ENCODE measurements at places on chromosomes 11 and 22.

DNA sequence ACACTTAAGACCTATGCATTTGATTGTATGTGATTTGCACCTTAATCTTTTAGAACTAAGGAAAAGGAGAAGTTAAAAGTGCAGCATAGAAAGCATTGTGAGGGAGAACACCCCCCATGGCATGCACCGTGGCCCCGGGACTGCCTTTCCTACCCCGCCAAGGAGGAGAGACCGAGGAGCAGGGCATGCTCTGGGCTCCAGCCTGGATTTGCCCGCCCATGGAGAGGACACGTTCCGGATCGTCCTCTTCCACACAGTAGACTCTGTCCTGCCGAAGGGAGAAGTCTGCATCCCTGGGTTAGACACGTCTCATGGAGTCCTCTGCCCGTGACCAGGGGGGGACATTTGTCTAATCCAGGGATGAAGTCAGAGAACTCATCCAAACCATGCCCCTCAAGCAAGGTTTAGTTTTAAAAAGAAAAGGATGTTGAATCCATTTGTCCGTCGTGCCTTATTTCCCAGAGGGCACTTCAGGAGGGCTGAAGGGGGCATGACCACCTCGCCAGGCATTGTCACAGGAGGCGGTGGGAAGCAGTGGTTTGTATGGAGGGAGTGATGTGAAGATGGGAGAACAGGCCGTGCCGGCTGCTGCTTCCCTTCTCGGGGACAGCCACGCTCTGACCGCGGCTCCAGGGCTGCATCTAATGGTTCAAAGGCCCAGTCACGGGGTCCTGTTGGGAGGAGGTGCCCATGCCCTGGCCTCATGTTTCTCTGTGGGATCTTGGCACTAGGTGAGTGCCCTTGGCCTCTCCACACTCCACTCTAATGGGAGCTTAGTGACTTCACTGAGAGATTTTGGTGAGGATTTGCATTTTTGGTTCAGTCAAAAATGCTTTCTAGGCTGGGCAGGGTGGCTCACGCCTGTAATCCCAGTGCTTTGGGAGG, 66.2 kb upstream of the GAL start:
- no peak for DNase-seq

DNA sequence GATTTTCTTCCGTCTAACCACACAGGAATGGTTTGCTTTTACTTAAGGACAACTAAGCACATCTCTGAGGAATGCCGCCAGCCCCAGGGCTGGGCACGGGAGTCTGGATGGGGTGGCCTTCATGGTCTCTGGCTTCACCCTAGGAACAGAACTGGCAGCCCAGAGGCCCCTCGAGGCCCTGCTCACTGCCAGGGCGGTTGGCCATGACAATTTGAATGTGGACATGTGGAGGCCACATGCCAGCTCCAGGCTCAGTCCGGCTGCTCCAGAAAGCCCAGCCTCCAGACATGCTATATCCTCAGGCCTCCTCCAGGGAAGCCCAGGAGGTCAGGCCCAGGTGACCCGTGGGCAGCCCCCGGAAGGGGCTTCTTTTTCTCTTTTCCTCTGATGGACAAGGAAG, 84.0 kb upstream of the FGF3 start:
- DNase-seq, result no peak

DNA sequence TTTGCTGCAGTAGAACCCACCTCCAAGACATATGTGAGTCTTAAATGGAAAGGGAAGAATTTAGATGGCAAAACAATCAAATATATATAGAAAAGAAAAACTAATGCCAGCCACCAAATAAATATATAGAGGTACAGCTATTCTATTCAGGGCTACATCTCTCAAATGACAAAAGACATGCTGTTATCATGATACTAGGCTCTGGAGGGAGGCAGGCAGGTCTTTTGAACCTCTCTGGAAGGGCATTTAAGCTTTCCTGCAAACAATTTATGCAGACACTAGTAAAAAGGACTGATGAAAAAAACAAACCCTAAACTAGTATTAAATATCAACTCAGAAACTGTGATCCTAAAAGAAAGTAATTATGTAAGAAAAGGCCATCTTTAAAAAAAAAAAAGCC, 24.4 kb downstream of the UEVLD start:
- DNase-seq, result no peak

DNA sequence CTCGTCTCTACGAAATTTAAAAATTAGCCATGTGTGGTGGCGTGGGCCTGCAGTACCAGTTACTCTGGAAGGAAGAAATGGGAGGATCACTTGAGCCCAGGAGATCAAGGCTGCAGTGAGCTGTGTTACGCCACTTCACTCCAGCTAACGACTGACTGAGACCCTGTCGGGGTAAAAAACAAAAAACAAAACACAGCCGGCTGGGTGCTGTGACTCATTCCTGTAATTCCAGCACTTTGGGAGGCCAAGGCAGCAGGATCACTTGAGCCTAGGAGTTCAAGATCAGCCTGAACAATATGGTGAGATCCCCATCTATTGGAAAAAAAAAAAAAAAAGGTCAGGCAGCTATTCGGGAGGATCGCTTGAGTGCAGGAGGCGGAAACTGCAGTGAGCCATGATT, 2.4 kb downstream of the PAFAH1B2 start:
- no peak for DNase-seq

- DNase-seq, result no peak
Measured at GRCh38 chr22:48881326-48881980, 946.2 kb downstream of the BRD1 start.

DNA sequence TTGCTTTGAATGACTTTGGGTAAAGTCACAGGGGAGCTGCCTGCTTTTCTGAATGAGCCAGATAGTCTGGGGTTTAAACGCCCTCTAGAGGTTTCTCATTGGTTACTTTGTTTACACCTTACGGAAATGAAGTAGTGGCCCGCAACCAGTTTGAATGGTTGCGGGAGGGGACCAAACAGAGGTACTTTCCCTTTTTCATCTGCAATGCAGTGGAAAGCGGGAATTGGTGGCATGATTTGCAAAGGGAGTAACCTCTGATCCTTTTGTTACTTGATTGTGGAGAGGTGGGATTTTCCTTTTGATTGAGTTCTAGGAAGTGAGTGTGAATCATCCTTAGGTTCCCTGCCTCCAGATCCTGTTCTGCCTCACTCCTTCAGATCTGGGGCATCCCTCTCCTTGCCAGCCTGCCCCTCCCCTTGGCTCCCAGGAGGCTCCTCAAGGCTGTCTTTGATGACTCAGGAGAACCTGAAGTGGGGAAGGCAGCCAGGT, 15.9 kb upstream of the GLYATL1 start:
- DNase-seq, result peak; percentile 14

DNA sequence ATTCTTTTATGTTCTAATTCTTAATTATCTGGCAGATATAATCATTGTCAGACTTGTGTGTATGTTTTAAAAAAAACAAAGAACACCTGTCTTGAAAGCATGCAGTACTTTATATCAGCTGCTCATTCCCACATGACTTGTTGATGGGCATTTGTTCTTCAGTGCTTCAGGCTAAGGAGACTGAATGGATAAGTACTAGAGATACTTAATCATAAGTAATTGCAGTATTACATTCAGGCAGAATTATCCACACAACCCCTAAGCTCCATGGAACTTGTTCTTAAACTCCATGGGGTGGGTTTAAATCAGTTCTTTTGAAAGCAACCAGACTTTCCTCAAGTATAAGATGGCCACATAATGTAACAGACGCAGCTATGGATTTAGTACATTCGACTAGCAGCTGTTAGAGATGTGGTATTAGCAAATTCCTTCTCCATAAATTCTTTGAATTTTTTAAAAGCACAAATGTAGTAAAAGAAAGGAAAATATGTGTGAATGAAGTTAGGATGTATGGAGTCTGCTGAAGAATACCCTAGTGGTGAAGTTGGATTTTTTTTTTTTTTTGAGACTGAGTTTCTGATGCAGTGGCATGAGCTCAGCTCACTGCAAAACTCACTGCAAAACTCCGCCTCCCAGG, 3.0 kb downstream of the JAM3 start:
- peak; percentile 69 for DNase-seq

GRCh38 chr11:39806652-39807051, 1652.8 kb downstream of the LRRC4C start:
- no peak for DNase-seq

- no peak for DNase-seq
Measured at GRCh38 chr11:2383852-2384804, 7.0 kb downstream of the CD81 start.

DNA sequence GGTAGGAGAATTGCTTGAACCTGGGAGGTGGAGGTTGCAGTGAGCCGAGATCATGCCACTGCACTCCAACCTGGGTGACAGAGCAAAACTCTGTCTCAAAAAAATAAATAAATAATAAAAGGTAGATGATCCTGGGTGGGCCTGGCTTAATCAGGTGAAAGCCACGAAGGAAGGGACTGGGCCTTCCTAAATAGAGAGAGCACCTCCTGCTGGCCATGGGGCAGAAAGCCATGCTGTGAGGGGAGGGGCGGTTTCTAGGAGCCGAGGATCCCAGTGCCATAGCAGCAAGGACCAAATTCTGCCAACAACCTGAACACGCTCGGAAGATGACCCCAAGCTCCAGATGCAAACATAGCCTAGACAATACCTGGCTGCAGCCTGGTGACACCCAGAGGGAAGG, 24.5 kb upstream of the DGKZ start:
- no peak for DNase-seq

GRCh38 chr22:36671404-36671803, 32.1 kb downstream of the CACNG2 start:
- DNase-seq, result peak; percentile 61

- no peak for DNase-seq
Measured at GRCh38 chr11:24064309-24064903, 432.4 kb upstream of the LUZP2 start.

DNA sequence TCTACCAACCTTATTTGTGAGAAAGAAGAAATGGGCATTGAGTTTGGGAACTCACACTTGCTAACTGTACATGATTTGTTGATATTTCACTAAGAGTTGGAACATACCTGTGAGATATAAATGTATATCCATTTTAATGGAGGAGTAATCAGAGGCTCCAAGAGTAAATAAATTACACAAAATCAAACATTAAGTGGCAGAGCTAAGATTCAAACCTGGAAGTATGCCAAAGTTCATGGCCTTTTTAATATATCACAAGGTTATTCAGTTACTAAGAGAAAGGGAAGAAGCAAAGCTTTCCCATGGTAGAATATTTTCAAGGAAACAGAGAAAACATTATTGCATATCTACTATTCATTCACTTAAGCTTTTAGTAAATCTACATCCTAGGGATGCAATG, 1641.1 kb downstream of the FAM181B start:
- no peak for DNase-seq

DNA sequence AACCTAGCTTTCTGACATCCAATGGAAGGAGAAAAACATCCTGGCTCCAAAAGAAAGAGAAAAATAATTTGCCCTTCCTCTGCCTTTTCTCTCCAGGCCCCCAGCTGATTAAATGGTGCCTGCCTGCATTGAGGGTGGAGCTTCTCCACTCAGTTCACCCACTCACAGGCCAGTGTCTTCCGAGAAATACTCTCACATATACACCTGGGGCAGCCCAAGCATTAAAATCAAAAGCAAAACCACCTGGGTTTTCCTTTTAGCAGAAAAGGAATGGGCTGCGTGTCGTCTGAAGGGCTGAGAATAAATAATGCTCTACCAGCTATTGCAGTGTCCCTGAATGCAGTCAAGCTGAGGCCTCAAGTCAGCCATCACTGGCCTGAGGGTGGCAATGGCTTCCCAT, 1143.8 kb upstream of the TENM4 start:
- DNase-seq, result no peak

DNA sequence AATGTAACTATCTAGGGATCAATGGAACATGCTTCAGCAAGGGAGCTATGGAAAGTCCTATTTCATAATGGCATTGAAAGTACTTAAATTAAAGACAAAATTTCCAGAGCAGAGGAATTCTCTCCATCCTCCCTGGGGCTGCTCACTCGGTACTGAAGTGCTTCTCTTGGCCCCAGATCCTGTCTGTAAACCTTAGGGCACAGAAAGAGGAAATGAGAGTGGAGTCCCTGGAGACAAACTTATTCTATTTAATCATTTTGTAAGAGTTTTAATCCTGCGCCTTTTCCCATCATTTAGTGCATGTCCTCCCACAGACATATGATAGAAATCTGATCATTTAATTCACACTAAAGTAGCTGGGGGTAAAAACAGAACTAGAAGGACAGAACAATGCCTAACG, 20.9 kb upstream of the PAMR1 start:
- DNase-seq, result no peak

GRCh38 chr11:68610452-68611116, 73.8 kb upstream of the GAL start:
- no peak for DNase-seq

DNA sequence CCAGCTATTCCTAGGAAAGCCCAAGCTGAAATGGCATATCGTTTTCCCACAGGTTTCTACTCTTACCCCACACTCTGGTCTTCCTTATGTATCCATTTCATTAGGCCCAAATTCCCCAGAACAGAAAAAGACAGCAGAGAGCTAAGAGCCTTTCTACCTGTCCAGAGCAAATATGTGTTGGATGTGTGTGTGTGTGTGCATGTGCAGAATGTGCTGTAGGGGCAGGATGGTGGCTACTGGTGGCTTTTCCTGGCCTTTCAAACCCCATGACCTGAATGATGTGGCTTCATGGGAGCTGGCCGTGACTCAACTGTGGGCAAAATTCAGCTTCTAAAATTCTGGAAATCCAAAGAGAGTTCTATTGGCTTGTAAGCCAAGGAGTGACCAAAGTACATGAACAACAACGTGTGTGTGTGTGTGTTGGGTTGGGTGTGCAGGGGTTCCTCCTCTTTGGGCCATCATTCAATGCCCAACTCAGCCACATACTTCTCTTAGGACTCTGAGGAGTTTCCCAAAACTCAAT, 421.4 kb upstream of the CADM1 start:
- DNase-seq, result no peak

- no peak for DNase-seq
Measured at GRCh38 chr11:35892166-35892565, 51.7 kb upstream of the LDLRAD3 start.

DNA sequence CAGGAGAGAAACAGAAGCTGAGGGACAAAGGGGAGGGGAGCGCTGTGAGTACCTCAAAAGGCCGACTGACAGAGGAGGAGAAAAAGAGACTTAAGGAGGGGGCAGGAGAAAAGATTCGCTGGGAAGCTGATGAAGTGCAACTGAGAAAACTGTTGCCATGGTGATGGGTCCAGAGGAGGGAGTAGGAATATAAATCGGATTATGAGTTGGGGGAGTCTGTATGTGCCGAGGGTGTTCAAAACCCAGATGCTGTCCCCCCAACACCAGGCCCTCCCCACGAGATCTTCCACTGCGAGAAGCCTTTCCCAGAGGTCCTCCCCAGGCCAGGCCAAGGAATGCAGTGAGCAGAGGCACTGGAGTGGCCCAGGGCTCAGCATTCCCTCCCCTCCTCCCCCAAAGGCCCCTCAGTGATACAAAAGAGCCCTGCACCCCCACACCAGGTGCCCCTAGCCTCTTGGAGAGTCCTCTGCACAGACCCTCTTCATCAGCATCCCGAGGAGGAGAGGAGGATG, 13.7 kb upstream of the BCL9L start:
- peak; percentile 36 for DNase-seq

All from NCI-H524 (cell line).